ENCODE measurements at places on chromosomes 13 and 19.

DNA sequence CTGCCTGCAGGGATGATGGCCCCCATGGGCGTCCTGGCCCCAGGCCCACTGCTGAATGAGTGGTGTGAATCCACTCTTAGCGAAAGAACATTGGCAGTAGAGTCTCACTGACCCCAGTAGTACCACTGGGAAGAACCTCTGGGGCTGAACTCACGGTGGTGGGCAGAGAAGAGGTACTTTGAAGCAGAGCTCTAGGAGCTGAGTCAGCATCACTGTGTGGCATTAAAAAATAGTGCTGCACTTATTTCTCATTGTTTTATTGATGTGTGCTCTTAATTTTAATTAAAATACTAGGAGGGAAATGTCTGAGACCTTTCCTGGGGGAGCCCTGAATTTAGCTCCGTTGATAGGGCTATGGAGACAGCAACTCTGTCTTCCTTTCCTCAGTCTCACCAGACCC is 61.3 kb downstream of the CBY2 start:
- DNase-seq: no peak

DNA sequence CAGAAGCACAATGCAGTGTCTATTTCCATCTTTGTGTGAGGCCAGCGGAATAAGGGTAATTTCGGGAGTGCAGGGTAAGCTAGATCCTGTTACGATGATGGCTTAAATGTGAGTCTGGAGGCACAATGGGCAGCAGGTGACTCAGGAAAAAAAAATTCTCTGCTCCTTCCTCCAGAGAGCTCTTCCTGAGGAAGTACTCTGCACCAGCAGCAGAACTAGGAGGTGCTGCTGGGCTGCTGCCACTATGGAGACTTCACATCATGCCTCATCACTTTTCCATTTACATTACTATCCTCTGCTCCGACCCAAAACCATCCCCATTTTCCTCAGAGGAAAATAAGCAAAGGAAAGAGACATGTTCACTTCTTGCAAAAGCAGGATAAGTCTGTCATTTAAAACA is 282.0 kb downstream of the DNAJC15 start:
- no peak for DNase-seq

- DNase-seq: no peak
Measured at GRCh38 chr19:308471-309205, 17.4 kb upstream of the PLPP2 start.

DNA sequence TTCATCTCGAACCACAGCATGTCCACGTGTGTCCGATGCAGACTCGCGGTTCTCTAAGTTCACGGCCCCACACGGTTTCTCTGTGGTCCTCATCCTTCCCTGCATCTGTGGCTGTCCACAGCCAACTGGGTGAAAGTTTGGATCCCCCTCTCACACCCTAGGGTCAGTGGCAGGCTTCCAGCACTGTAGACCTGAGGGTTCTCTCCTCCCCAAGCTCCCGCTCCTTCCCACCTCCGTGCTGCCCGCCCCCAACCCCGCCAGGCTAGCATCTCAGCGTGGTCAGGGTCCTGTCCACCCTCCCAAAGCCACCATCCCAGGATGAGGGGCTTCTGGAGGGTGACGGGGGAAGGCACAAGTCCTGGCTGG is 3.0 kb downstream of the ANGPTL4 start:
- peak; percentile 74 for DNase-seq

DNA sequence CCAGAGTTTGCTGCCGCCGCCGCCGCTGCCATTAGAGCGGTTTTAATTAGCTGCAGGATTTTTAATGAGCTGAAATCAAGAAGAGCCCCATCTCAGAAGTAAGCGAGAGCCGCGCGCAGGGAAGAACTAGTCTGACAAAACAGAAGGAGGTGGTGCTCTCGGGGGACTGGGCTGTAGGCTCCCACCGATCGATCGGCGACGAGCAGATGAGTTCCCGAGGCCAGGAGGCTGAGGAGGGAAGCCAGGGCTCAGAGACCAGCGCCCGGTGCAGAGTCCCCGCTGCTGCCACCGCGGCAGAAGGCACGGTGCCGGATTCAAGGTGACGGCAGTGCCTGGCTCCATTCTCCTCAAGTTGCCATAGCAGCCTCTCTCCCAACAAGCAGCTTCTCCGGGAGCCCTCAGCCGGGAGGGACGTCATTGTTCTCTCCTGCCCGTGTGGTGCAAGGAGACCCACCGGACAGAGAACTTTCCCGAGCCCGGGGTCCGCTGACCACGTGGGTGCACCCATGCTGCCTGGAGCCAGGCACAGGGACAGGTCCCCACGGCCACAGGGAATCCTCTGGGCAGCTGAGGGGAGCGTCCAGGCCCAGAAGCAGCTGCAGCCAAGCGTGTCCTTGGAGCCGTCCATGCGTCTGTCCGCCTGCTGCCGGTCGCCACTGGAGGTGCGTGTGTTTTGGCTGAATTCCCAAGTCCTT is 62.9 kb downstream of the CHST8 start:
- DNase-seq: no peak

DNA sequence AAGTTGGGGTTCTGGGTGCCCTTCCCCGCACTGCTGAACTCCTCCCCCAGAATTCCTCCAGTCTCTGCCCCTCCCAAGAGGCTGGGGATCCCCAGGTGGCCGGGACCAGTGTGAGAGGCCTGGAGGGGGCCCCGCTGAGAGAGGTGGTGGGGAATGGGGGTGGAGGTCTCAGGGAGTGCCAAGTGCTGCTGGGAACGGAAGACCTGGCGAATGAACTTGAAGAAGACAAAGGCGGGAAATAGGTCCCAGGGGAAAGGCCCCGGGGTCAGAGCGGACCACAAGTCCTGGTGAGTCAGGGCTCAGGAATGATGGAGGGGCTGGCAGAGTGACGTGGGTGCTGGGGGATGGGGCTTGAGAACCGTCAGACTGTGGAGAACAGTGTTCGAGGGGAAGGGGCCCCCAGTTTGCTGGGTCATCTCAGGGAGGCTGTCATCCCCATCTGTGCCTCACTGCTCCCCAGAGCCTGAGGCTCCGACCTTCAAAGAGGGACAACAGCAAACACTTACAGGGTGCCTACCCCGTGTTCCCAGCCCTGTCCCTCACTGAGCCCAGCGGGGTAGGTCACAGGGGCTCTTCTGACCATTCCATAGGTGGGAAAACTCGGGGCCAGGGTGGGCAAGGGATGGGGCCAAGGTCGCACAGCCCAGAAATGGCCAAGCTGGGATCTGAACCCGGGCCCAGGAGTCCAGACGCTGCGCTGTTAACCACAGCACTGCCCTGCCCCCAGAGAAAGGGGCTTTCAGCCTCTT is 16.0 kb upstream of the SEMA6B start:
- peak; percentile 84 for DNase-seq

DNA sequence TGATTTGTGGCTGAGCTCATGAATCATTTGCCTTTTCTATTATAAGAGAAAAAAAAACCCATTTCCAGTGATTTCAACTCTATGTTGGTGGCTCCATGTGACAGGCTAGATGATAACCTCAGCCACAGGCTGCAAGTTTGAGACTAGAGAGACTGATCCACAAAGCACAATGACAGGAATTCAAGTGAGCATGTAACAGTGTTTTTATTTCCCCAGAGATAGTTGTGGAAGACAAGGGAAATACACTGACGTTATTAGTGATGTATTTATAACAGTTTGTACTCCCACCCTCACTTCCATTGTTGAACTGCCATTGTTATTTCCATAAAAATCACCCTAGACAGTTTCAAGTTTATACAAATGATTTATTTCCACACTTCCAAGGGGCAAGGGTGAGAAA is 27.9 kb upstream of the EDNRB start:
- DNase-seq: no peak

GRCh38 chr19:32819419-32820400 is 49.9 kb downstream of the SLC7A9 start:
- no peak for DNase-seq

DNA sequence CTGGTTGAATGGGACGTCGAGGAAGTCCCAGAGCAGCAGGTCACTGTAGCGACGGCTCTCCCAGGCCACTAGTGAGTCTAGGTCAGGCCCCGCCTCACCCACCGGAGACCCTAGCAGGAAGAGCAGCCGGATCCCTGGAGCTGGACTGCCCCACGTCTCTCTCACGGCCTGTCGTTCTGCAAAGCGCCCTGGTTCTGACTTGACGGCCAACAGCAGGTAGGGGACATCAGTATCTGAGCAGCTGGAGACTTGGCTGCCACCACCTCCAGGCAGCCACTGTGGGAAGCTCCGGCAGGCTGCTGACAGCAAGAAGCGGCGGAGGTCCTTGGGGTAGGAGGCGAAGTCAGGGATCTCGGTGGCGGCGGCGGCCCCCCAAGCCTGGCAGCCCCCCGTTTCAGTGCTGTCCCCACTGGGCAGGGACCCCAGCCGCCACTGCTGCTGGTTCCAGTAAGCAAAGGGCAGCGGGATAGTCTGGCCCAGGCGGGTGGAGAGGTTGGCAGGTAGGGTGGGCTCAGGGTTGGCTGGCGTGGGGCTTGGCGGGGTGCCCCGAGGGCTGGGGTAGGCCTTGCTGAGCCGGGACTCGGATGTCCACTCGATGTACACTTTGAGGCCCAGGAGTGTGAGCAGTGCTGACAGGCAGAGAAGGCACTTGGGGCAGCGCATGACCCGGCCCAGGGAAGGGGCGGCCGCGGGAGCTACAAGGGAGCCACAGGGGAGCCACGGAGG is 895 bp downstream of the B3GNT8 start:
- DNase-seq: no peak

DNA sequence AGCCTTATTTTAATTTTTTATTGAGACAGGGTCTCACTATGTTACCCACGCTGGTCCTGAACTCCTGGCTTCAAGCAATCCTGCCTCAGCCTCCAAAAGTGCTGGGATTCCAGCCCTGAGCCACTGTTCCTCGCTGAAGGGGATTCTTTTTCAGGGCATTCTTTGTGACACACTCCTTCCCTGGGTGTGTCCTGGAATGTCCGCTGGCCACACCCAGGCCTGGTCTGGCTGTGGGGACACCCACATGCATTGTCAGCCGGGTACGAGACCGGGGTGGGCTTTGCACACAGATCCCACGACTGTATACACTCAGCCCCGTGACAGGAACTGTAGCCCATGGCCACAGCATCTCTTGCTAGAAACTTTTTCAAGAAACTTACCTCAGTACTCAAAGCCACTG is 34.4 kb upstream of the GATAD2A start:
- no peak for DNase-seq
